ENCODE measurements at places on chromosomes 3 and 15.

DNA sequence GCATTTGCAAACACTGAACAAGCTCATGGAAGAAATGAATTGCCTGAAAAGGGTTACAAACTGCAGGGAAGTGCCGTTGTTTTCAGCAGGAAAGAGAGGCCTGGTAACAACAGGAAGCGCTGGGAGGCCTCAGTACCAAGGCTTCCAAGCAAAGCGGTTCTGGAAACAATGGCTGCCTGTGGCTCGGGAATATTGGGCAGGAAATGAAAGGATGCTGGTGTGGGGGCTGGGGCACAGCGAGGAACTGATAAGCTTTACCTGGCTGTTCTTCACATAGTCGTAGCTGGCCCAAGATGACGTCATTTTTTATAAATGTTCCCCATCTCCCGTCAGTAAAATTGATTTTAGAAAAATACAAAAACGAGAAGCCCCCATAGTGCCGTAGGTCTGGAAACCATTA, 55.9 kb downstream of the ARHGAP31 start:
- no peak for DNase-seq

- DNase-seq = no peak
Observed at GRCh38 chr3:45910892-45911291, 24.5 kb downstream of the CCR9 start.

GRCh38 chr3:62538691-62539356, 165.5 kb upstream of the FEZF2 start:
- DNase-seq = no peak

DNA sequence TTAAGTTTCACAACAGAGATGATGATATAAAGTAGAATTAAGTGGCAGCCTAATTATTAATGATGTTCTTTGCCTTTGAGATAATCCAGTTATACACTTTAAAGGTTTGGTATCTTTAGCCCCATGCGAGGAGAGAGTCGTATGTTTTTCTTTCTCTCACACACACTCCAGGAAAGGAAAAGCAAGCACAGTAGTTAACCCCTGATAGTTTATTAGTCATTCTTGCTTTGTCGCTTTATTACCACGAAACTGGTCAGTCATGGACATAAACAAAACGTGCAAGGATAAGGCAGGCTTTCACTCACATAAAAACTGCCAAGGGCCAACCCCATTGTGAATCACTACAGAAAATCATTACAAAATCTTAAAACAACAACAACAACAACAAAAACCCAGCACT, 866.9 kb downstream of the FHIT start:
- no peak for DNase-seq

DNA sequence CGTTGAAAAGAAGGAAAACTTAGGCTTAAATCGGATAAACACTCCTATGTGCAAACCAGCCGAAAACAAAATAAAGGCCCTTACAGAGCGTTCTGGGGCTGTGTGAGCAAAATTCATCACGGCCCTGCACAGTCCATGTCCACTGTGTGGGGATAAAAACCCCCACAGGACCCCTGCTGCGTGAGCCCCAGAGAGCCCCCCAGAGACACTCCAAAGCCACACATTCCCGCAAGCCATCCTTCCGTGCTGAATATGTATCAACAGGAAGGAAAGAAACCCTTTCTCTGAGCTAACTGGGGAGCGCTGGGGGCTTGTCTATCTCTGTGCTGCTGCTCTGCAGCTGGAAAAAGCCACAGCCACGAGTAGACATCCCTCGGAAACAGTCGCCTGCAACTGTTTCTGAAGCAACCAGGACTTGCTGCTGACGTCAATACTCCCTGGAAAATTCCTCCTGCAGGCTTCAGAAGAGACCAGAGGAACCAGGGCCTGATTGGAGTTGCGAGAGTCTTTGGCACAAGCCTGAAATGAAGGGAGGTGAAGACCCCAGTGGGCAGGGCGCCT, 72.7 kb downstream of the NUP210 start:
- no peak for DNase-seq

GRCh38 chr3:114447545-114447944, 153.7 kb downstream of the TIGIT start:
- no peak for DNase-seq

DNA sequence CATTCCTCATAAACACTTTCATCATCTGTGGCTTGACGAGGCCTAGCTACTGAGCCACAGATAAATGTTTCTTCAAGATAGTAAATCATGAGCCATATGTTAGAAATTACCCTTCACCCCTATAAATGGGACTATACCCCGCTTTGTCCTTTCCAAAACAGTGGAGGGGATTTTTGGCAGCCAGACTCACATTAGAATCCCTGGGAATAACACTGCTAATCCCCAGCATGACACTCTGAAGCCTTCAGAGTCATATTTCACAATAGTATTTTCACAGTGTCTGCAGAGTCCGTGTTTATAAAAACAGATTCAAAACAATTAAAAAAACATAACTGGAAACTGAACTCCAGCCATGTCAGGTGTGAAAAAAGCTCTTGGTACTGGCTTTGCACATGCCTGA, 271.6 kb downstream of the ERC2 start:
- no peak for DNase-seq

Measured in stimulated activated CD4-positive, alpha-beta T cell treated with anti-CD3 and anti-CD28 coated beads, Interleukin-1b, Interleukin-23, amount 100 ng/mL, for 24 hours (primary cell).